ENCODE measurements at places on chromosomes 5 and 9. TPM values are rescaled to one million over a fixed set of nuclear protein-coding genes. Genes with fewer than 3 reads are reported as not detected.

Gene SPINK5
- 0.85 TPM for total RNA-seq

GRCh38 chr9:17757816-17758215 lies 178.9 kb downstream of the SH3GL2 start:
- DNase-seq: no peak

DNA sequence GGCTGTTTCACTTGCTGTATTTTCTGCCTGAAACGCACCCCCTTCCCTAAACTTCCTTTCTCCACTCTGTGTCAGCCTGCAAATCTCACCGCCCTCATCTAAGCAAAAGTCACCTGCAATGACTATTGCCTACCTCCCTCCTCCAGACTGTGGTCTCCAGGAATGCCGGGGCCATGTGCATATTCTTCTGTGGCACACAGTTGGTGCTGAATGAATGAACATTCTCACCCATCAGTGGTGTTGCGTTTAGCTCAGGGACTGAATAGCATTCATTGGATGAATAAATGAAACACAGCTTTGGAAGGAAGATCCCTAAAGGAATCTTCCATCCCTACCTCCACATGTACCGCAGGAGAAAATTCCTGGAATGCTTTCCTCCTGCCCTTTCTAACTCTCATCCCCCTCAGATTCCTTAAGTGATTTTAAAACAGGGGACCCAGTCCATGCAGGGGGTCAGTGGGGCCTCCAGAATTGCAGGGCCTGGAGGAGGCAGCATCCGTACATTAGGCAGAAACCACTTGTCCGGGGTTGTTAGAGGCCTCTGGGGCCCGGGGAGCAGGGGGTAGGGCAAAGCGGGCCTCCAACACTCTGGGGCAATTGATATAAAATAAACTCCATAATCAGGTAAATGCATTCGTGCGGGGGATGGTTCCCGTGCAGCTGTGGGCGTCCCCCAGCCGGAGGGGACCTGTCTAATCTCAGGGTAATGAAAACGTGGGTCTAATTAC lies 28.3 kb upstream of the PTGS1 start:
- no peak for DNase-seq

Gene SLC6A18
- not detected for total RNA-seq

Gene GOLGA2
- 68.6 TPM for total RNA-seq

Gene RFX3
- 11.4 TPM for total RNA-seq

- DNase-seq: peak; percentile 9
Measured at GRCh38 chr5:87266914-87267573, 639 bp upstream of the RASA1 start.

DNA sequence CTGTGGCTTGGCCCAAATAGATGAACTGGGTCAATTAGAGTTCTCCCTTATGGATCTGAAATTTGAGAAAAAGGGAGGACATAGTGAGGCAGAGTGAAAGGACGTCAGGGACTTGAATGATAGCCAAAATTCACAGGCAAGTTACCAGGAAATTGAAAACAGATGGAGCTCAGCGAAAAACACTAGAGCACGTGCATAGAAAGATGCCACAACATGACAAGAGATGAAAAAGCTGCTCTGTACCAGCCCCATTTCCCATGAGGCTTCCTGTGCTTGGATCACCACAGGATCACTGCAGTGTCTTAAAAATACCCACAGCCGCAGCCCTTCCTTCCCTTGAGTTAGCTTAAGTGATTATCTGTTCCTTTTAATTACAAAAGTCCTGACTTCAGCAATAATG lies 39.0 kb upstream of the HOMER1 start:
- no peak for DNase-seq

DNA sequence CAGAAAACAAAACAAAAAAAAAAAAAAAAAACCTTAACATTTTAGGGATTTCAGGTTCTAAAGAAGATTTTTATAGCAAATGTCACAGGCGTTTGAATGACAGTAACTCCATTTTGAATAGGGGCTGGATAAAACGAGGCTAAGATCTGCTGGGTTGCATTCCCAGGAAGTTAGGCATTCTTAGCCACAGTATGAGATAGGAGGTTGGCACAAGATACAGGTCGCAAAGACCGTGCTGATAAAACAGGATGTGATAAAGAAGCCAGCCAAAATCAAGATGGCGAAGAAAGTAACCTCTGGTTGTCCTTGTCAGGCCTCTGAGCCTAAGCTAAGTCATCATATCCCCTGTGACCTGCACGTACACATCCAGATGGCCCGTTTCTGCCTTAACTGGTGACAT lies 425.6 kb upstream of the PTPRD start:
- no peak for DNase-seq

Gene SLC27A6
- not detected for total RNA-seq

DNA sequence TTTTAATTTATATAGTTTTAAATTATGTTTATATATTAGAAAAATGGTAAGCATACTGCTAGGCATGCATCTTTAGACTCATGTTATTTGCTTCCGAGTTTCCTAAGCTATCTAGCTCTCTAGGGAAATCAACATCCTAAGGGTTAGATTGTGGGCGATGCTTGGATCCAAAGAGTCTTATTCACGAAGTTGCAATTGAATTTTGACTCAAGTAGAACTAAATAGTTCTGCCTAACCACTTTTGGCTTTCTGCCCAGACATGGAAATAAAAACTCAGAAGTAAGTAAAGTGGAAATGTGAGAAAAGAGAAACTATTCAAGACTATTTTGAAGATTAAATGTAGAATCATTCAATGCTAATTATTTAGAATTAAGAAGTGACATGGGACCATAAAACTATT lies 440.4 kb downstream of the CDH18 start:
- no peak for DNase-seq

DNA sequence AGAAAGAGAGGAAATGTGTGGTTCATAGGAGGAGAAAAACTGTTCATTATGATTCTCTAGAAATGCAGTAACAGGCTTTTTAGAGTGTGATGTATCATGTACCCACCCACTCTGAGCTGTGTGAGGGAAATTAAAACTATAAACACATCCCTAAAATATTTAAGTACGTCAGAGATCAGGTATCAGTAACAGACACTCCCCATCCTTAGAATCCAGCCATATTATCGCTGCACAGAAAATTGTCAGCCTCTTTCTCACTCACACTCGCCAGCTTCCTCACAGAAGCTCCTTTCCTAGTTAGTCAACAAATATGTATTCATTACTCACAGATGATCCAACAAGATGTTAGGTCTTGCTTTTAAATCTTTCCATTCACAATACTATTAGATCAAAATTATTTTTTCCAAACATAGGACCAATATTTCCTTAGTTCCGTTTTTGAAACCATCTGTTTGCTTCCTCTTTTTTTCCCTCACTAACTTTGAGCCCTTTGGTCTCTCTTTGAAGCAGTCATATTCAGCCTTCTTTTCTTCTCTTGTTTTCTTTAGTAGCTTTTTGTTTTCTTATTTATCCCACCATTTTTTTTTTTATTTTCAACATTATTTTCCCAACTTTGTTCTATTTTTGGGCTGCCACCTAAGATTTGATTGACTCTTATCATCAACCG lies 13.6 kb upstream of the MAST4 start:
- DNase-seq: no peak

- no peak for DNase-seq
Measured at GRCh38 chr9:69460012-69460411, 135.0 kb downstream of the ENTREP1 start.

GRCh38 chr9:129126749-129127618 lies 15.8 kb downstream of the PTPA start:
- peak; percentile 75 for DNase-seq

Gene ZNF658
- 5.3 TPM for total RNA-seq

DNA sequence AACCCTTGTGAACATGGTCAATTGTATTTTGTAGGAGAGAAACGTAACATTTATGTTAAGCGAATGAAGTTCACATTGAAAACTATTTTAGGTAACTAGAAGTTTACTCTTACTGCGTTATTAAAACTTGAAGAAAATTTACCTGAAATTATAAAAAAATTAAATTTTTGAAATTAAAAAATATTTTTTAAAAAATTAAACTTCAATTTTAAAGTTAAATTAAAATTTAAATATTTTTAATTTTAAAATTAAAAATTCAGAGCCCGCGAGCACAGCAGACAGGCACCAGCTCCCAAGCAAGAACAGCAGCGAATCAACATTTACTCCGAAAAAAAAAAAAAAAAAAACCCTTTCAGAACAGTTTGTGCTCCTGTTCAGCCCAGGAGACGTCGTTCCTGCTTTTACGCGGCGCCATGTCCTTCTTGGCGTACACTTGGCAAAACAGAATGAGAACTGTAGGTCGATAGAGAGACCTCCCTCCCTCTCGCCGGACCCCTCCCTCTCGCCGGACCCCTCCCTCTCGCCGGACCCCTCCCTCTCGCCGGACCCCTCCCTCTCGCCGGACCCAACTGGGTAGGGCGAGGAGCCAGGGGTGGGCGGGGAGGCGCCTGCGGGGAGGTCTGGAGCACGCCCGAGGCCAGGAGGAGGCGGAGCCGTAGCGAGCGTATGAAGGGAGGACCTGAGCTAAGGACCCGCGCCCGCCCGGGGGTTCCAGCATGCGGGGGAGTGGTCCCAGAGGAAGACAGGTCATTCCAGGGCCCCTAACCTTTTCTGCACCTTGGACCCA lies 235.8 kb downstream of the ROR2 start:
- peak; percentile 62 for DNase-seq

DNA sequence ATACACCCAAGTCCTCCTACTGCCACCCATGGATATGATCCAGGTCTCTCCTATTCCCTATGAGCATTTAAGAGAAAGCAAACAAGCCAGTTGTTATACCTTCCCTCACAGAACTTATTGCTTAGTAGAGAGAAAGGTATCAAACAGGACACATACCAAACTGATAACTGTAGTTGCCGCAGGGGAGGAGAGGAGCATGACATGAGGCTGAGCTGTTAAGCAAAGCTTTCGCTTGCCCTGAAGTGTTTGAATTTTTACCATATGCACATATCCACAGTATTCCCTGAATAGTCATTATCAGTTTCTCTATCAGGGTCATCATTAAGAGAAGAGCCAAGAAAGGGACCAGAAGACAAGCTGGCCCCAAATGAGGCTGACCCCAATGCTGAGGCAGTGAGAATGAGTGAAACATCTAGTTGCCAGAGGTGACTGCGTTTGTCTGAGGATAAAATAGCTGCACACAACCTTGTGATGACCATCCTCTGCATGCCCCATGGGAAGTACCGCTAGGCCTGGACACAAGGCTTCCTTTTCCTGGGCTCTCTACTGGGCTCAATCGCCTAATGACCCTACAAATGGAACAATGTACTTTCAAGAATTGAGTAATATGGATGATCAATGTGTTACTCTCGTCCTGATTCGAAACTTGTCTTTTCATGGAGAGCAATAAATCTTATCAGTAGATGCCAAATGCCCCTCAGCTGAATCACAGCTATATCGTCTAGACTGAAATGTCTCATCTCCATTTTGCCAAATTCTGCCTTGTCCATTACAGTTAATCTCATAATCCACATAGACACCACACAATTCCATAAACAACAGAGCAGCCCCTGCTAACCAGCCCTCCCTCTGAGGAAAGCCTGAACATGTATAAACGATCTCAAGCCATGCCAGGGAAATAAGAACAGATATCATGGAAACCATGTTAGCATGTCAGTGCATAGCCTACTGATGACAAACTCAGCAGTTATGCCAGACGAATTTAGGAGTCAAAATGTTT lies 4.3 kb upstream of the IFNK start:
- DNase-seq: no peak

Gene DAP
- total RNA-seq: 36.2 TPM

Gene RETREG1
- 0.51 TPM for total RNA-seq

DNA sequence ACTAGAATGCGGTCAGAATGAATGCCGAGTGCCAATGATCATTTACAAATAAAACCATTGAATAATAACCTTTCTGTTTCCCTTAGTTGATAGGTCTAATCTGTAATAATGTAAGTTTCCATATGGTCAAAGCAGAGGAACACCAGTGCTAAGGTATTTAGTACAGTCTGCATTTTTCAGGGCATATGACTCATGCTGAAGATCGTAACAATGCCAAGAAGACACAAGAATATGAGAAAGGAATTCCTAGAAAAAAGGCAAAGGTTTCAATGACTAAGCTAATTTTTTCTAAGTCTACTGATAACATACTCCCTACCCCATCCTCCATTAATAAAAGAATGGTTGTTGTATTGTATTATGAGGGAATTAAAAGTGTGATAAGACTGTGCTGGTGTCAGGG lies 2.8 kb downstream of the OR1L8 start:
- DNase-seq: peak; percentile 83

- DNase-seq: no peak
Measured at GRCh38 chr5:32074401-32074800, 99.7 kb downstream of the GOLPH3 start.

DNA sequence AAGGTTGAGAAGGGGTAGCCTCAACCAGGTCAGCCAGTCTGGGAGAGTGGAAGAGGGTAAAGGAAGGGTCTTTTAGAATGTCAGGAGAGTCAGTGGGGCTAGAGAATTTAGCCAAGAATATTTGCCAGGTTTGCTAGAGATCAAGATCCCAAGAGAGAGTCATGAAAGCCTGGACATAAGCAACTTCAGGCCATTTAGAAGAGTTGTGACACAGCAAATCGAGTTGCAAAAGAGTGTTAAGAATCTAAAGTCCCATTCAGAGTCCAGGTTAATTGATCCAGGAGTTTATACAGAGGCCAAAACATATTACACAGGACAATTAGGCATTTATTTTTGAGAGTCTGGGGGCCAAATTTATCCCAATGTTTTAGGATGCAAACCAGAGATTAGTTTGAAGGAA lies 1260.1 kb upstream of the ACO1 start:
- no peak for DNase-seq

GRCh38 chr5:172413601-172414171 lies 40.6 kb downstream of the SH3PXD2B start:
- DNase-seq: no peak

DNA sequence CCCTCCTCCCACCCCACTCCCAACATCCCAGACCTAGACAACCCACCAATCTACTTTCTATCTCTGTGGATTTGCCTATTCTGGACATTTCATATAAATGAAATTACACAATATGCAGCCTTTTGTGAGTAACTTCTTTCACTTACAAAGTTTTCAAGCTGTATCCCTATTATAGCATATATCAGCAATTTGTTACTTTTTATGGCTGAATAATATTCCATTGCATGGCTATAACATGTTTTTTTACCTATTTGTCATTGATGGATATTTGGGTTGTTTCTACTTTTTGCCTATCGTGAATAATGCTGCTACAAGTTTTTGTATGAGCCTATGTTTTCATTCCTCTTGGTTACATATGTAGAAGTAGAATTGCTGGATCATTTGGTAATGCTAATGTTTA lies 1.9 kb upstream of the KIF3A start:
- DNase-seq: no peak

Gene SOHLH1
- total RNA-seq: 0.05 TPM

- no peak for DNase-seq
Measured at GRCh38 chr9:131950487-131950886, 129.2 kb downstream of the MED27 start.
